RWPE2 (cell line): ENCODE measurements at places on chromosomes 3 and 15.
A peak's percentile ranks its signal among the peaks of the same experiment; 100 is the strongest.

- no peak overlapping the region for H3K27ac ChIP-seq
- H3K4me1 ChIP-seq, result no peaks in the 10 kb centered on the region
- no peak overlapping the region for H3K4me3 ChIP-seq
- DNase-seq, result no peak
- H3K27me3 ChIP-seq, result no peaks in the 10 kb centered on the region
Measured at GRCh38 chr3:13028010-13028821, 45.0 kb downstream of the IQSEC1 start.

DNA sequence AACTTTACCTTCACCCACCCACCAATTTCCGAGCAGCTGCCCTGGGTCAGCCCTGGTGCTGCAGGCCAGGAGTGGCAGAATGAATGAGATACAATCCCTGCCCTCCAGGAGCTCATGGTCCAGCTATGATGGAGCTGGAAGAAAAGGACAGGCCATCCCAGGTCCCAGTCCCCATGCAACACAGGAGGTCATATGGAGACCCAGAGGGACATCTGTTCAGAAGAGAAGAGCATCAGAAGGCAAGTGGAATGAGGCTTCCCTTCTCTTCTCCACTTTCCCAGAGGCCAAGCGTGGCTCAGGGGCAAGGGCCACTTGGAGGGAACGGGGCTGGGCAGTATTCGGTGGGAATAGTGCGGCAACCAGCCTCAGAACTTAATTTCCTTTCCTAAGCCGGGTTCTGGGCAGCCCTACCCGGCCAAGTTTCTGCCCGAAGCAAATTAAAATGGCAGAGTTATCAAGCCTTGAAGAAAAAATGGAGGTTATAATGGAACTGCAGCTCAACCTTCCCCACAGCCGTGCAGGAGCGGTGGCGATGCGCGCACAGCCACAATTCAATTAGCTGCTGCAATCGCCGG lies 35.9 kb downstream of the TLE3 start:
- no peak overlapping the region for H3K27ac ChIP-seq
- H3K4me1 ChIP-seq, result no peaks in the 10 kb centered on the region
- no peaks in the 10 kb centered on the region for H3K27me3 ChIP-seq
- no peak for DNase-seq

DNA sequence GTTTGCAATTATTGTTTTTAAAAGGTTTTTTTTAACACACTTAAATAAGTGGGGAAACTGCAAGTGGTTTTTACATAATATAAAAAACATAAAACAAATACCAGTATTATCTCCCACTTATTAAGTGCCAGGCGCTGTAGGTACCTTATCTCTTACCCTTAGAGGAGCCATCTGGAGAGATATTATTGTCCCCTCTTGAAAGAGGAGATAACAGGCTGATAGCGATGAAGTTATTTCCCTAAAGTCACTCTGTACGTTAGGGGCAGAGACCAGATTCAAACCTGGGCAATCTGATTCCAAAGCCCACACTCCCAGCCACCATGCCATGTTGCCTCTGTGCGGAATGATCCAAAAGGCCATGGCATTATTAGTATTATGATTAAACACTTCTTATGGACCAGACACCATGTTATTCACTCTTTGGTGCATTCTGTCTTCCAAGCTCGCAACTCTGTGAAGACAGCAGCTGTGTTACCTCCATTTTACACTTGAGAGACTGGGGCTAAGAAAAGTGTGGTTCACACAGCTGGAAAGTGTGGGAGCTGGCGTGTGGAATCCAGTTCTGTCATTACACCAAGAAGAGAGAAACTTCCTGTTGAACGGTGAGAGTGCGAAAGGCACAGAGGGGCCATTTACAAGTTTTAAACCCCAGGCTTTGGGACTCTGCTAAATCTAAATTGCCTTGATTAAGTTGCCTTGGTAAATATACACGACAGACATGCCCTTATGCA lies 79.9 kb upstream of the MITF start:
- H3K27ac ChIP-seq, result no peak overlapping the region
- H3K4me3 ChIP-seq, result no peak overlapping the region
- H3K36me3 ChIP-seq, result no peaks in the 10 kb centered on the region
- no peaks in the 10 kb centered on the region for H3K4me1 ChIP-seq

GRCh38 chr3:175737646-175738572 lies 878.8 kb downstream of the NAALADL2 start:
- H3K4me1 ChIP-seq, result peaks cover 8% of the 10 kb centered on the region
- H3K27me3 ChIP-seq, result no peaks in the 10 kb centered on the region
- no peaks in the 10 kb centered on the region for H3K36me3 ChIP-seq

GRCh38 chr15:32060706-32061105 lies 30.4 kb downstream of the CHRNA7 start:
- H3K27me3 ChIP-seq, result peaks cover 6% of the 10 kb centered on the region
- no peak overlapping the region for H3K4me3 ChIP-seq
- H3K27ac ChIP-seq, result no peak overlapping the region
- DNase-seq, result no peak
- no peaks in the 10 kb centered on the region for H3K4me1 ChIP-seq
- no peaks in the 10 kb centered on the region for H3K36me3 ChIP-seq

DNA sequence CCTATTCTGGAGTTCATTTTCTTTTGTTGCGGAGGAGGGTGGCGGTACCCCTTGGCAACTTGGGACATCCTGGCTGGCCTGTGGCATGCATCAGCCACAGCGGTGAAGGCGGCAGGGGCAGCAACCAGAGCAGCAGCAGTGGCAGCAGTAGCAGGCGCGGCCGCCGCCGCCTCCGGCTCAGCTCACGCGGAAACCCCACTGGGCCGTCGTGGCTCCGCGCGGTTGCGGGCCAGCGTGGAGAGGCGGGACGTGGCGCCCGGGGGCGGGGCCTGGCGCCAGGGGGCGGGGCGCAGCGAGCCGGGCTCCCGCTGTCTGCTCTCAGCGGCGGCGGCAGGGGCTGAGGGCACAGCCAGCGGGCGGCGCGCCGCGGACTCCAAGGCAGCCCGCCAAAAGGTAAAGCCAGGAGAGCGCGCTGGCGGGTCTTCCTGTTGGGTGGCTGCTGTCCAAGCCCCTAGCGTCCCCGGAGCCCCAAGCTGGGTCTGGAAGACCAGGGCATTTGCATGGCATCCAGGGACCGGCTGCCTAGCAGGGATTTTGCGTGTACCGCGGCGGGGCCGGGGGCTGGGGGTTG lies 334.4 kb upstream of the THRB start:
- H3K36me3 ChIP-seq, result no peaks in the 10 kb centered on the region
- H3K4me3 ChIP-seq, result no peak overlapping the region
- DNase-seq, result no peak
- no peak overlapping the region for H3K27ac ChIP-seq

DNA sequence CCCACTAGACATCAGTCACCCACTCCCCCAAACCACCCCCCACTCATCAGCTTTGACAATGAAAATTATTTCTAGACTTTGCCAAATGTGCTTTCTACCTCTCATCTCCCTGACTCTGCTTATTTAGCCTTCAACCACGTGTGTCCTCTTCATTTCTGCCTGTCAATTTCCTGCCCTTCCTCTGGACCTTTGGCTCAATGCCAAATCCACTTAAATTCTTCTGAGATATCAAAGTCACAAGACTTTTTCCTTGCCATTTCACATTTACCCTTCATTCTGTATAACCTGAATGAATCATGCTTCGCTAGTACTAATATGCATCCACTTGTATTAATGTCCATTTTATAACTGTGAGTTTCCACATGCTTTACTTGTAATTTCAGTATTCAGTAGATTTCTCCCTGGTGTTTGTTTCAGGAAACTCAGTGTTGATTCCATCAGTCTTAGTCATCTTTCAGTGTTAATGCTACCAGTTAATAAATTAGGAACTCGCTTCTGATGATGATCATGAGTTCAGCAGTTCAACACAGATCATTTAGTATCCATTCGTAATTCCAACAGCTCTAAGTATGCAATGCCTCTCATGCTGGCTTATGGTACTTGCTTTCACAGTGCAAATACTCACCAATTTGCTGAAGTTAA lies 128.2 kb upstream of the OSTN start:
- peaks cover 50% of the 10 kb centered on the region for H3K4me1 ChIP-seq
- no peak for DNase-seq
- peak overlapping the region; percentile 74 for H3K27ac ChIP-seq
- H3K36me3 ChIP-seq, result no peaks in the 10 kb centered on the region
- H3K4me3 ChIP-seq, result no peak overlapping the region
- H3K27me3 ChIP-seq, result no peaks in the 10 kb centered on the region

GRCh38 chr15:83561661-83562060 lies 92.3 kb upstream of the ADAMTSL3 start:
- no peak for DNase-seq
- H3K4me1 ChIP-seq, result no peaks in the 10 kb centered on the region
- no peak overlapping the region for H3K27ac ChIP-seq
- no peak overlapping the region for H3K4me3 ChIP-seq
- H3K27me3 ChIP-seq, result no peaks in the 10 kb centered on the region
- no peaks in the 10 kb centered on the region for H3K36me3 ChIP-seq

DNA sequence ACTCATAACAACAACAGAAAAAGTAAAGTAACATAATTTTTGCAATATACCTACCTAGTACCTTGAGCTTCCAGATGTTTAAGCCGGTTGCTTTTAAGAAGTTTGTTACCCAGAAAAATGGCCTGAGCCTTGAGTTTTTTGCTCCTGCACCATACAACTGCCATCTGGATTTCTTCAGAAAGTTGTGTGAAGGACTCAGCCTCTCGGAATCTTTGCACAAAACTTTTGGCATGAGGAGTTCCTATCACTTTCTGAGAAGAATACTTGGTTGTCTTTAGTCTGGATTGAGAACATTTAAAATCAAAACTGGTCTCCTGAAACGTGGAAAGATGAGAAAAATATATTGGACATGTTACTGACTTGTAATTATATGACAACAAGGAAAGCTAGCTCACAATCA lies 17.3 kb downstream of the GTPBP8 start:
- H3K4me1 ChIP-seq, result no peaks in the 10 kb centered on the region
- no peak overlapping the region for H3K4me3 ChIP-seq
- H3K27me3 ChIP-seq, result no peaks in the 10 kb centered on the region
- DNase-seq, result no peak
- no peak overlapping the region for H3K27ac ChIP-seq

GRCh38 chr3:21644268-21644667 lies 106.7 kb downstream of the ZNF385D start:
- no peak overlapping the region for H3K27ac ChIP-seq
- no peak overlapping the region for H3K4me3 ChIP-seq
- H3K36me3 ChIP-seq, result no peaks in the 10 kb centered on the region
- H3K4me1 ChIP-seq, result no peaks in the 10 kb centered on the region

DNA sequence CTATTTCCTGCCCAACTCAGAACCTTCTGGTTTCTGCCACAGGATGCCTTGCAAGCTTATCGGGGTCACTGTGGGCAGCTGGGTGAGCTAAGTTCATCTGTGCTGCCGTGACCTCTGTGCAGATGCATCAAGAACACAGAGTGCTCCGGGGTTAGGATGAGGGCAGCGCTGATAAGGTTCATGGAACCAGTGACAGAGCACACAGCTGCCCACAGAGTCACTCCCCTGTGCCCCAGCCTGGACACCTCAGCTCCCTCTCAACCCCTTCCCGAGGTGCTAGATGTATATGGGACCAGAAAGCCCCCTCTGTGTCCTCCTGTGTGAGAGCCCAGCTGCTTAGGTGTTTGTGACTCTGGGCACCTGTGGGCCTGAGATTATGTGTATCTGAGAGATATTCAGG lies 15.8 kb upstream of the ALAS1 start:
- no peaks in the 10 kb centered on the region for H3K36me3 ChIP-seq
- no peaks in the 10 kb centered on the region for H3K4me1 ChIP-seq
- DNase-seq, result no peak
- no peak overlapping the region for H3K27ac ChIP-seq
- H3K4me3 ChIP-seq, result no peak overlapping the region
- H3K27me3 ChIP-seq, result no peaks in the 10 kb centered on the region

- no peak overlapping the region for H3K4me3 ChIP-seq
- no peaks in the 10 kb centered on the region for H3K36me3 ChIP-seq
- H3K4me1 ChIP-seq, result peaks cover 18% of the 10 kb centered on the region
Measured at GRCh38 chr15:95872366-95872771, 458.1 kb upstream of the NR2F2 start.

DNA sequence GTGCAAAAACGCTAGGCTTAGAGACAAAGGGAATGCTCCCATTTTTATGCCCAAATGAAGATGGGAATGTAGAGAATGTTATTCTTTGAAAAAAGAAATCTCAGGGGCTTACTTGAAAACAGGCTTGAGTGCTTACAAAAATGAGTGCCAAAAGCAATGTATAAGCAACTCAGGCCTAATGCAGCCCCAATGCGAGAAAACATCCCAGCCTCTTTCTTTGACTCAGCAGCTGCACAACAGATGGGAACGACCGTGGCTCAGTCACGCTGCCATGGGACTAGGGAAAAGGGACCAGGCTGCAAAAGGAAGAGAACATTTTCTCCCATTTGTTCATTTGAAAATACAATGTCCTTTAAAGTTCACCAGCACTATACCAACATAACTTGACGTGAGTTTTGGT lies 246.4 kb upstream of the LRIG1 start:
- no peak overlapping the region for H3K27ac ChIP-seq
- H3K36me3 ChIP-seq, result no peaks in the 10 kb centered on the region
- no peaks in the 10 kb centered on the region for H3K4me1 ChIP-seq
- no peak overlapping the region for H3K4me3 ChIP-seq

DNA sequence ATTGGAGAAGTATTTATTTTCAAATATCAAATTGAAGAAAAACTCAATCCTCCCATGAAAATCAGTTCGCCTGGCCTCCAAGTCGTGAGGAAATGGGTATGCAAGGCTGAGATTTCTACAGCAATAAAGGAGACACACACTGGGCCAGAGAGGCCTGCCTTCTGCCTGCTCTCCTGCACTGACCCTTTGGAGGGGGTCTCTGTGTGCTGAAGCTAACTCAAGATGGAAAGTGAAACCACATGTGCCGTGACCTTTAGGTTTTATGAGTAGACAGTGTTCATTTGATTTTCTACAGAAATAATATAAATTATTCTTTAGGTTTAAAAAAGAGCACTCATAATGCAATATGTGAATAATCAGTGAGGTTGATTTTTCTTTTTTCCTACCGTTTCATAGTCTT lies 11.9 kb upstream of the SLC22A13 start:
- H3K4me3 ChIP-seq, result no peak overlapping the region
- no peaks in the 10 kb centered on the region for H3K4me1 ChIP-seq
- no peak for DNase-seq
- peaks cover 67% of the 10 kb centered on the region for H3K36me3 ChIP-seq
- H3K27me3 ChIP-seq, result no peaks in the 10 kb centered on the region
- H3K27ac ChIP-seq, result no peak overlapping the region

DNA sequence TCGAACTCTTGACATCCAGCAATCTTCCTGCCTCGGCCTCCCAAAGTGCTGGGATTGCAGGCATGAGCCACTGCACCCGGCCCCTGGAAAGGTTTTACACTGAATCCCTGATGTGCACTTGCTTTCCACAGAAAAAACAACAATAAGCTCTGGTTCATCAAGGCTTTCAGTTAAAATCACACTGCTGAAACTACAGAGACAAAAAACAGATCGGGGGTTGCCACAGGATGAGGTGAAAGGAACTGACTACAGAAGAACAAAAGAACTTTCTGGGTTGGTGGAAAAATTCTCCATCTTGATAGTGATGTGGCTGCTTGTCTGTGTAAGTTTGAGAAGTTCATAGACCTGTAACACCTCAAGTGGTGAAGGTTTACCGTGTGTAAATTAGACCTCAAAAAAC lies 2.9 kb downstream of the RAB43 start:
- peaks cover 32% of the 10 kb centered on the region for H3K36me3 ChIP-seq
- no peak overlapping the region for H3K4me3 ChIP-seq
- no peaks in the 10 kb centered on the region for H3K27me3 ChIP-seq
- H3K4me1 ChIP-seq, result peaks cover 9% of the 10 kb centered on the region
